HT-29 (cell line): ENCODE measurements at places on chromosomes 7 and 10.

DNA sequence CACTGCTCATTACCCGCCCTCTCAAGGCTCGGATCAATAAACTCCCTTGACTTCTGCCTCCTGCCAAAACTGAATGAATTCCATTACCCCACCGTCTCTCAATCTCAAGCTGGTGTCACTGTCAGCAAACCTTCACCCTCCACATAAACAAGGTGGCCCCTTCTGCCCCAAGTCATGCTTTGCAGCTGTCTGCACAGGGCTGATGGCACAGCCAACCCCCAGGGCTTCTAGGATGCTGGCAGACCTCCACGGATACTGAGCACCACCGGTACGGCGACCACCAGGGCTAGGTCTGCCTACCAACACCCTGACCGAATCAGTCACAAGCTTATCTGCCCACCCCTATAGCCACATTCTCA is 46.1 kb downstream of the PARD3 start:
- DNase-seq = no peak

- DNase-seq = no peak
These were observed 45.9 kb downstream of the PTF1A start for GRCh38 chr10:23238015-23238414.

DNA sequence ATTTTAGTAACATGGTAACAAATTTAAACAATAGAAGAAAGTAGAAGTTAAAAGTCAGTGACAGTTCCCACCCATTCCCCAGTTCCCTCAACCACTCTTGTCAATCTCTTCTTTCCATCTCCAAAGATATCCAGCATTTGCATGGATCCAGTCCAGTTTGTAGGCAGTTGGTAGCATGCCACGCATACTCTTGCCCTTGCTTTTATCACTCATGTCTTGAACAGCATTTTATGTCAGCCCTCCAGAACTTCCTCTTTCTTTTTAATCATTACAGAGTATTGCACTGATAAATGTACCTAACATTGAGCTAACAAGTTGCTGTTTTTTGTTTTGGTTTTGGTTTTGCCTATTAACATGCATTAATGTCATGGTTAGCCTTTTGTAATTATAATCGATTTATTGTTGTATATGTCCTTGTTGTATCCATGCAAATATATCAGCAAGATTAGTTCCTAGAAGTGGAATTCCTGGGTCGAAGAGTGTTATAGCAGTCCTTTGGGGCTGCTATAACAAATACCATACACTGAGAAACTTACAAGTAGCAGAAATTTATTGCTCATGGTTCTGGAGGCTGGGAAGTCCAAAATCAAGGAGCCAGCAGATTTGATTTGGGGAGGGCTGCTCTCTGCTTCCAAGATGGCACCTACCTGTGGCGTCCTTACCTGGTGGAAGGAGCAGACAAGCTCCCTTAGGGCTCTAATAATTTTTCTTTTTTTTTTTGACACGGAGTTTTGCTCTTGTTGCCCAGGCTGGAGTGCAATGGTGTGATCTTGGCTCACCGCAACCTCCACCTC is 25.7 kb downstream of the CHST3 start:
- no peak for DNase-seq

DNA sequence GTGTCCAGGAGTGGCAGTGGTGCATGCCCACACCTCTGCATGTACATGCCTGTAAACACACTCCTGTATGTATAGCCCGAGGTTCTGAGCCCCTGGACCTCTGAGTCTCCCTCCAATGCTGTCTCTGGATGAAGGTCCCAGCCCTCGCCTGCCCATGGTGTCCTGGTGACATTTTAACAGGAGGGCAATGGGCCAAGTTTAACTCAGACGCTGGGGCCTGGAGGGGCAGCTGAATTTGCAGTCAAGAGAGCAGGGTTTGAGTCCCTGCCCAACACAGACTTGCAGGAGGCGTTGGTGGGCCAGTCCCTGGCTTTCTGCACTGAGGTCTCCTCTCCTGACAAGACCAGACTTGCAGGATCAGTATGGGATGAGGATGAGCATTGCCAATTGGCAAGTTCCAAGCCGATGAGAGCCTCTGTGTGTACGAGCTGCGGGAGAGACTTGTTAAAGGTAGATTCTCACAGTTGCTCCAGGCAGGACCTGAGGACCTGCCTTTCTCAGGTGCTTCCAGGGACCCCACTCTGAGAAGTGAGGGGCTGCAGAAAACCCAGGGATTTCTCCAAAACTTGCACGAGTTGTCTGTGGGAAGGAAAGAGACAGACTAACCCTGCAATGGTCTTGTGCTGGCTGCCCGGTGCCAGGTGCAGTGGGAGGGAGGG is 141.9 kb downstream of the ELFN1 start:
- DNase-seq = no peak

GRCh38 chr7:123537026-123537642 is 2.7 kb upstream of the IQUB start:
- DNase-seq = peak; percentile 79

- DNase-seq = no peak
These were observed 131.9 kb downstream of the TFPI2 start for GRCh38 chr7:93758631-93759030.

- DNase-seq = no peak
These were observed 560.8 kb upstream of the FZD8 start for GRCh38 chr10:36202881-36203280.

DNA sequence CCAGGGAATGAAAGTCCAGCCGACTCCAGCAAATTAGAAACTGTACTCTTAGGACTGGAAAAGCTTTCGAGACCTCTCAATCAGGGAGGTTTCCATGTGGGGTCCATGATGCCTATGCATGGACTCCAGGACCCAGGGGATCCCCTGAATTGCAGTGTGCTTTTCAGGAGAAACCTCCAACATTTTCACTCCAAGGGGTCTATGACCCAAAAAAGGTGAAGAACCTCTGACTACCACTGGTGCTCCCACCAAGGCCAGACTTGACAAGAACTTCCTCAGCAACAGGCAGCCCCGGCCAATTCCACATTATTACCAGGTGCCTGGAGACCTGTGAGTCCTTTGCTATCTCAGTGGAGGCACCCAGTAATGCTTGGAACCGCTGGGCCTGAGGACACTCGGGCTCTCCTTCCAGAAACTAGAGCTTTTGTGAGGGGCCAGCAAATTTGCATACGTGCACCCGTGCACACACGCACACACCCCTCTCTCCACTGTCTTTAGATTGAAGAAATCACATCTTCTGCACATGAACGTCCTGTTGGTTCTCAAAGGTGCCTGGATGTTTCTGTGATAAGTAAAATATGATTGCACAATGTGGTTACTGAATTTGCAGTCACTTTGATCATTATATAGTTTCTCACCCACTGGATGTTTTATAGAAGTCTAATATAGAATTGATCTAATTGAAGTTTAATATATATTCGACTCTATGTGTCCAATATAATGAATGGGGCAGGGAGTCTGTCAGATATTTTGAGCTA is 54.7 kb downstream of the SYPL1 start:
- DNase-seq = no peak

- peak; percentile 80 for DNase-seq
These were observed 20.3 kb upstream of the KLF6 start for GRCh38 chr10:3805201-3805790.

- DNase-seq = no peak
These were observed 164.8 kb downstream of the C7orf25 start for GRCh38 chr7:42747044-42747443.

DNA sequence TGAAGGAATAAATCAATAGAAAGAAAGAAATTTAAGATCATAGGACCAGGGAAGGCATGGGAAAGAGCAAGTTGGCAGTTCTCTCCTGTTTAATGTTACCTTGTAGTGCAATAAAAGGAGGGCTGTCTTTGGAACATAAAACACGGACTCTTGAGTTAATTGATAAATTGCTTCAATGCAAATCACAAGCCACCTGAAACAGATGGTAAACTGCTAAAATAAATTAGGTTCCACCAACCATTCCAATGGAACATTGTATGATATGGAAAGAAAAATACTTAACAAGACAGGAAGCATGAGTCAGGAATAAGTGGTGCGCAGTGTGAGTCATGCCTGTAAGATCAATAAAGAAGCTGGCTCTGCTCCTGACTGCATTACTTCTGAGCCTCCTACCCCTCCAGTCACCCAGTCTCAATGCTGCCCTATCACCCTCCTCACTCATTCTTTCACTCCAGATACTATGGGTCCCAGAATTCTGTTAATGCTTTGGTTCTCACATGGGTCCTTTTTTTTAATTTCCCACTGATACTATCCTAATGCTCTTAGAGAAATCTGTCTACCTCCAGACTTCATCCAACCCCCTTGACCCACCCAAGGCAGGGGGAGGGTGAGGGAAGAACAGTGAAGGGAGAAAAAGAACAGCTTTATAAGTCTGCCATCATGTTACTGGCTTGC is 78.9 kb downstream of the LRRC17 start:
- DNase-seq = peak; percentile 95

DNA sequence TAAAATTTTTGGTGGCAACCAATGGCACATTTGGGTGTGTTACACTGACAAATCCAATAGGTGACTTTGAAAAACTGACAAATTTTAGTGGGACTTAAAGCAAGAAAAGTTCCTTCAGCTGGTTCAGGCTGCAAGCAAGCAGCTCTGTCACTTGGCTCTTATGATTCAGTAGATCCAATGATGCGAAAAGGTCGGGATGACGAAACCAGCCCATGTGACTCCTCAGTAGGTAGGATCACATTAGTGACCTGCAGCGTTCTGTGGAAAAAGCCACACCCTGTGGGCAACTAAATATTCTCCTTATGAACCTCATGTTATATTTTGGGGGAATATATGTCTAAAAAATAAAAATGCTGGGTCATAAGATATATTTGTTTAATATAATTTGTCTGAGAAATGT is 13.3 kb upstream of the TSGA13 start:
- DNase-seq = no peak

DNA sequence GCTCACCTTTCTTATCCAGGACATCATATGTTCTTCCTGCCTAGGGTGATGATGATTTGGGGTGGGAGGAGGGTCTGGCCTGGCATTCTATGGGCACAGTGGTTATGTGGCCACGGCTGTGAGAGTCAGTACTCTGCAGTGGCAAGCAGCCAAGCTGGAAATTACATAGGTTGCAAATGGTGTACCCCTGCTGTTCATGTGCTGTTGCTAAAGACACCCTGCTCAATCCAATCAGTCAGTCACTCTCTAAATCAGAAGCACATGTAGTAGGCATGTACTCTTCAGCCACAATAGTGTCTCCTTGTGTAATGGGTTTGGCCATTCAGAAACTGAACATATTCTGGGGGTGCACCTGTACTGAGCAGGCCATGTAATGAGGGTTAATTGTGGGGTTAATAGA is 449.1 kb upstream of the ANKRD30A start:
- DNase-seq = no peak
